ENCODE measurements at places on chromosomes 5 and 9.

DNA sequence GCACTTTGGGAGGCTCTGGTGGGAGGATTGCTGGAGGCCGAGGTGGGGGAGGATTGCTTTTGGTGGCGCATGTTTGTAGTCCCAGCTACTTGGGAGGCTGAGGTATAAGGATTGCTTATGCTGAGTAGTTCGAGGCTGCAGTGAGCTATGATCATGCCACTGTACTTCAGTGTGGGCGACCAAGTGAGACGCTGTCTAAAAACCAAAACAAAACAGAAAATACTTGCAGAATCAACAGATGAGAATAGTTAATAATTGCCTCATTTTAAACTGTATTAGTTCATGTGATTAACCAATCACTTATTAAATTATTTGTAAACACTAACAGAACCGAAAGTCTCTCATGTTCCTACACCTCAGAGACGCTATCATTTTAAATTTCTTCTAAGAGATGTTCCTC is 118.1 kb downstream of the CCDC171 start:
- no peak for DNase-seq

DNA sequence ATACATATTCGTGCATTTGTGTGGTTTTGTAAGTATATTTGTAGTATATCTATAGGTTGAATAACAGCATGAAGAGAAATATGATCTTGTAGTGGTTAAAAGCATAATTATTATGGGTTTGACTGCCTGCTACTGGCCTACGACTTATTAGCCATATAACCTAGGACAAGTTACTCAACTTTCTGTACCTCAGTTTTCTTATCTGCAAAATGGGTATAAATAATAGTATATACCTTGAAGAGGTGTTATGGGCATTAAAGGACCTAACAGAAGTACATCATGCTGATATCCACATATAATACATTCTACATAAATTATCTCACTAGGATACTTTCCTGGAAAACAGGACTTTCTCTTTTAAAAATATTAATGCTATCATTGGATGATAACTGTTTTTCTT is 118.3 kb upstream of the ELL2 start:
- no peak for DNase-seq

DNA sequence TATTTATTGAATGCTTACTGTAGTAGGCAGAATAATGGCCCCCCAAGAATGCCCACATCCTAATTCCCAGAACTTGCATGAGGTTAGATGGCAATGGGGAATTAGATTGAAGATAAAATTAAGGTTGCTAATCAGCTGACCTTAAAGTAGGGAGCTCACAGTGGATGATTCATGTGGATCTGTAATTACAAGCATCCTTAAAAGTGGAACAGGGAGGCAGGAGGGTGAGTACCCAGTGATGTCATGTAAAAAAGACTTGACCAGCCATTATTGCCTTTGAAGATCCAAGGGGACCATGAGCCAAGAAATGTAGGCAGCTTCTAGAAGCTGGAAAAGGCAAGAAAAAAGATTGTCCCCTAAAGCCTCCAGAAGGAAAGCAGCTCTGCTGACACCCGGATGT is 71.4 kb downstream of the GABBR2 start:
- no peak for DNase-seq

- no peak for DNase-seq
Measured at GRCh38 chr9:68947842-68948569, 65.9 kb downstream of the PRKACG start.

- DNase-seq, result no peak
Measured at GRCh38 chr5:64971513-64971912, 202.8 kb downstream of the CWC27 start.

GRCh38 chr5:2704111-2704510 is 47.4 kb downstream of the IRX2 start:
- no peak for DNase-seq

- no peak for DNase-seq
Measured at GRCh38 chr9:131420980-131421624, 27.2 kb downstream of the PRRC2B start.

All from urinary bladder (tissue), 4 donors.